ENCODE measurements at places on chromosomes 13 and 19. TPM values are rescaled to one million over a fixed set of nuclear protein-coding genes. Genes with fewer than 3 reads are reported as not detected.

The SMAD9 gene
- 27.8 TPM for total RNA-seq

The TNNI3 gene
- not detected for total RNA-seq

The PALM gene
- total RNA-seq: 28.6 TPM

The LRFN3 gene
- 1.7 TPM for total RNA-seq

The OR10H1 gene
- not detected for total RNA-seq

The SLC10A2 gene
- total RNA-seq: not detected

The ZFP36 gene
- 2.0 TPM for total RNA-seq

The ACP7 gene
- not detected for total RNA-seq

The HIPK4 gene
- under 0.01 TPM for total RNA-seq

The ZNF28 gene
- 18.0 TPM for total RNA-seq

The ZNF296 gene
- total RNA-seq: under 0.01 TPM

The KLK5 gene
- not detected for total RNA-seq

The FGF21 gene
- not detected for total RNA-seq

The ADM5 gene
- total RNA-seq: 0.52 TPM

The MZF1 gene
- total RNA-seq: 7.9 TPM

The ERICH4 gene
- total RNA-seq: not detected

The RNF113B gene
- total RNA-seq: not detected

The FXYD1 gene
- not detected for total RNA-seq

The C19orf85 gene
- total RNA-seq: not detected

The PRR19 gene
- total RNA-seq: 0.22 TPM

The AKT1S1 gene
- 5.9 TPM for total RNA-seq

The AMER2 gene
- total RNA-seq: not detected

The GNG8 gene
- not detected for total RNA-seq

The CYP2F1 gene
- total RNA-seq: not detected

The LILRA6 gene
- total RNA-seq: not detected

The OR4F17 gene
- not detected for total RNA-seq

The EFNB2 gene
- total RNA-seq: 83.2 TPM

The LENG9 gene
- 6.2 TPM for total RNA-seq

The PGLYRP2 gene
- not detected for total RNA-seq

The ACOD1 gene
- total RNA-seq: not detected

The SERTM1 gene
- total RNA-seq: 0.09 TPM

The CERS1 gene
- 1.8 TPM for total RNA-seq

The B9D2 gene
- total RNA-seq: 5.9 TPM

The BAX gene
- total RNA-seq: 87.3 TPM

The SOHLH2 gene
- total RNA-seq: 0.11 TPM

The FGF22 gene
- 0.11 TPM for total RNA-seq

The RRAS gene
- total RNA-seq: 20.7 TPM

The CEACAM7 gene
- 1.9 TPM for total RNA-seq

The MTIF3 gene
- total RNA-seq: 44.6 TPM

The CD79A gene
- 0.11 TPM for total RNA-seq

The SLC25A41 gene
- total RNA-seq: not detected

The ZSCAN1 gene
- not detected for total RNA-seq

The IGFL1 gene
- total RNA-seq: not detected

The ZNF878 gene
- 0.11 TPM for total RNA-seq

The MYO16 gene
- total RNA-seq: under 0.01 TPM

The ZNF547 gene
- total RNA-seq: 2.6 TPM

The LILRB4 gene
- total RNA-seq: not detected

The ITGBL1 gene
- 16.3 TPM for total RNA-seq

The ZNF708 gene
- total RNA-seq: 8.2 TPM

The GPC6 gene
- under 0.01 TPM for total RNA-seq

The CLEC17A gene
- not detected for total RNA-seq

The EMP3 gene
- total RNA-seq: 6.3 TPM

The CD209 gene
- total RNA-seq: 0.11 TPM

The ZNF571 gene
- 2.9 TPM for total RNA-seq

The TSEN34 gene
- 40.1 TPM for total RNA-seq

The POMP gene
- 114 TPM for total RNA-seq

The MEIOSIN gene
- not detected for total RNA-seq
